Endothelial cell of umbilical vein (primary cell): ENCODE measurements at places on chromosomes 5 and 9. TPM values are rescaled to one million over a fixed set of nuclear protein-coding genes. Genes with fewer than 3 reads are reported as not detected.

ZBTB34 gene
- polyA plus RNA-seq = 4.0 and 4.3 TPM in 2 replicates

CNTNAP3 gene
- 10.9 and 11.1 TPM in 2 replicates for polyA plus RNA-seq

DNA sequence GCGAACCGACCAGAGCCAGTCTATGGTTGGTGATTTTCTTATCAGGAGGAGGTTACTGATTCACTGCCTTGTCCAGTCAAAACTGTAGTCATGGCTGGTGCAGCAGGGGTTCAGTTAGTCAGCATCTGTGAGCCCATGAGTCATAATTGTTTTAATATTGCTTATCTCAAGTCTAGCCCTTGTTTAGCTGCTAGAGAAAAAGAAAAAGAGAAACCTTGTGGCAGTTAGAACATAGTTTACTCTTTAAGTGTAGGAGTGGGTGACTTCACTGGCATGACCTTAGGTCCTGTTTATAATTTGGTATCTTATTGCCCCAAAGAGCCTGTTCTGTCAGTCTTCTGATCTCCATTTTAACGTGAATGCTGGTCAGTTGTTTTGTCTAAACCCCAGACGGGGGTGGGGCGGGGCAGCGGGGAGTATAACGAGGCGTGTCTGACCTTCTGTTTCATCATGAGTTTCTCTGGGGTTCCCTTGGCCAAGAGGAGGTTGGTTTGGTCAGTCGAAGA lies 76.9 kb upstream of the NFIL3 start:
- DNase-seq = peak; percentile 12

DNA sequence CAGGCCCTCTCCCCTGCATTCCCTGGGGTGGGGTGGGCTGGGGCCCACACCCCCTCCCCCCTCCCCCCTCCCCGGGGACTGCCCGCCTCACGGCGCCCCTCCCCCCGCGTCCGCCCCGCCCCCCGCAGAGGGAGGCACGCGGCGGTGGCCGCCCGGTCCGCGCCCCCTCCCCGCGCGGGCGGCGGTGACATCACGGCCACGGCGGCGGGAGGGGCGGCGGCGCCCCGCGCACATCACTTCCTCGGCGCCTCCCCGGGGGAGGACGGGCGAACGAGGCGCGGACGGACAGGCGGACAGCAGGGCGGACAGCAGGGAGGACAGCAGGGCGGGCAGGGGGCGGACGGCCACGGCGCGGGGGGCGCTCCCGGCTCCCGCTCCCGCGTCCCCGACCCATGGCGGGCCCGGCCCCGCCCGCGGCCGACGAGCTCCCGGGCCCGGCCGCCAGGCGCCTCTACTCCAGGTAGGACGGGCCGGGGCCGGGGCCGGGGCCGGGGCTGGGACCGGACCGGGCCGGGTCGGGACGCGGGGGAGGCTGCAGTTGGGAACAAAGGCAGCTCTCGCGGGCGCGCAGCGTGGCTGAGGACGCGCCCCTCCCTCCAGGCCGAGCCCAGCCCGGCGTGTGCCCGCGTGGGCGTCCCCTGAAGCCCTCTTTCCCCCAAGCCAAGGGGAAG lies at the start of gene GPSM1:
TSS of gene GPSM1 (plus strand) at position 236 of the 671 bp plus-strand sequence. CDS start at position 393, 157 bp downstream.
- peak; percentile 58 for DNase-seq

- no peak for DNase-seq
Measured at GRCh38 chr9:36423206-36423605, 23.1 kb upstream of the RNF38 start.

DNA sequence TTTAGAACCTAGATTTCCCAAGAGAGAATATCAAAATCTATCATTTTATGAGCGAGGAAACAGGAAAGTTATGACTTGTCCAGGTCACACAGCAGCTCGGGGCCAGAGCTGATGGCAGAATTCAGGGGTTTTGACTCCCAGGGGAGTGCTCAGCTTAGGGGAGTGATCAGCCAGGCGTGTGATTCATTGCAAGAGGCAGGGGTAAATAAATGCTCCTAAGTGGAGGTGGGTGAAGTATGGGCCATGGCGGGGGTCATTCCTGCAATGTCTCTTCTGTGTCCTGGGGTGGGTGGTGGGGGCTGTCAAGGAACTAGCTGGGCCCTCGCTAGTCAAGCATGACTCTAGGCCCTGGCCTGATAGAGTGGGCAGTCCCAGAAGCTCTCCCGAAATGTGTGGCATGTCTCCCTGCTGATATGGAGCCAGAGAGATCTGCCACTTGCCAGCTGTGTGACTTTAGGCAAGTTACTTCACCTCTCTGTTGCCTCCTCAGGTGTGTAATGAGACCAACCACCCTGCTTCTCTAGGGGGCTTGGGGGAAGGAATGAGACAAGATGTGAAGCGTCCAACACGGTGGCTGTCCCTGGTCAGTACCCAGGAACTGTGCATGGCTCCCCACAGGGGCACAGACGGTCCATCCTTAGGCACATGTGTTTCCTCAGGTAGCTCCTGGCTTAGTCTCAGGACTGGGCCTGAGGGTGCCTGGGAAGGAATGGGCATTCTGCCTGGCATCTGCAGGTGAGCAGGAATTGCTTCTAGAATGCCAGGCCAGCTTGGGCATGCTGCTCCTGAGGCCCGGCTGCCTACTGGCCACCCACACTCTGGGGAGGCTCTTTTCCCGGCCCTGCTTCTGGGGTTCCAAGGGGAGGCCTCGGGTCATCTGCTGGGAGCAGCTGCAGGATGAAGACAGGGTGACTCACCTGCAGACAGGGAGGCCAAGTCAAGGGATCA lies 36.5 kb upstream of the SH3PXD2B start:
- DNase-seq = no peak

- peak; percentile 93 for DNase-seq
Measured at GRCh38 chr5:148965511-148966265, 97.2 kb downstream of the SH3TC2 start.

DNA sequence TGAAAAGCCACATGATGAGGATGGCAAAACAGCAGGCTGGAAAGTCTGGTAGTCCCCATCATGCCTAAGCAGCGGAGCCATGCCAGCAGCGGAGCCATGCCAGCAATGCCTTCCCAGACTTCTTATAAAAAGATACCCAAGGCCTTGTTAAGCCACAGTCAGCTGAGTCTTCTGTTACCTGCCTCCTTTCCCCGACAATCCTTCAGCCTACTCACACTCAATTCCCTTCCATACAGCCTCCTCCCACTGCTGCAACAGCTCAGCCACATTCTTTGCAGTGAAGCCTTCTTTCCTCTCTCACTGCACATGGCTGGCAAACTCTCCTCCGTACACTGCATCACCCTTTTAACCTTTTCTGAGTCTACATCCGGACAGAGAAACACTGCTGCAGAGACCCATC lies 114.9 kb downstream of the AUH start:
- DNase-seq = no peak

DNA sequence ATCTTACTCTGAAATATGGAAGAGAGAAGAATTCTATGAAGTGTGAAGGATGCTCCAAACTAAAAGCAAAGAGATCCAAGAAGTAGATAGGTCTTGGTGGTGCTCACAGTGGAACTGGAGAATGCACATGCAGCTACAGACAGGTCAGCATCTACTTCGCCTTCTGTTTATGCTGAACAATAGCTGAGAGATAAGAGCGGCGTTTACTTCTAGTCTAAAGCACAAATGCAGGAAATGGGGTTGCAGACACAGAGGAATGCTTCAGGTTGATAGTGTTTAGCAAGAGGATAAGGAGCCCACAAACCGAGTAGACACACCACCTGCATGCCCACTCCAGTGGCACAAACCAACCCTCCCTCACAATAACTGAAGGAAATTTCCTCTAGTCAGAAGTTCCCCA lies 180.0 kb upstream of the RGMB start:
- DNase-seq = peak; percentile 63
